ENCODE measurements at places on chromosomes 6 and 20. TPM values are rescaled to one million over a fixed set of nuclear protein-coding genes. Genes with fewer than 3 reads are reported as not detected.

DNA sequence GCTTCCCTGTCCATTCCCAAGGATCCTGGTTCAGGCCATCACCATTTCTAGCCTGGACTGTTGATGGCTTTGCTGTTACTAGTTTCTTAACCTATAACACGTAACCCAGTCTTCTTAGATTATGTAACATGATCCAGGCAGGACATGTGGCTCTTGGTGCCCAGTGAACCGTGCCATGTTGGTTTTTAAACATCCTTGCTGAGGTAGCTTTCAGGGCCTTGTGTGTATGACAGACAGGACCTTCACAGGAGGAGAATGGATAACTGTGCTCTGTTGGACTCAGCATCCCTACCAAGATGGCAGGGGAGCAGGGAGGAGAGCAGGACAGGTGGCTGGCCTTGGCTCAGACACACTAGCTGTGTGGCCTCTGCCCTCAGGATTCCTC is 46.8 kb downstream of the PANK2 start:
- no peak for DNase-seq

- DNase-seq = no peak
Observed at GRCh38 chr6:167684276-167685104, 142.2 kb upstream of the AFDN start.

DNA sequence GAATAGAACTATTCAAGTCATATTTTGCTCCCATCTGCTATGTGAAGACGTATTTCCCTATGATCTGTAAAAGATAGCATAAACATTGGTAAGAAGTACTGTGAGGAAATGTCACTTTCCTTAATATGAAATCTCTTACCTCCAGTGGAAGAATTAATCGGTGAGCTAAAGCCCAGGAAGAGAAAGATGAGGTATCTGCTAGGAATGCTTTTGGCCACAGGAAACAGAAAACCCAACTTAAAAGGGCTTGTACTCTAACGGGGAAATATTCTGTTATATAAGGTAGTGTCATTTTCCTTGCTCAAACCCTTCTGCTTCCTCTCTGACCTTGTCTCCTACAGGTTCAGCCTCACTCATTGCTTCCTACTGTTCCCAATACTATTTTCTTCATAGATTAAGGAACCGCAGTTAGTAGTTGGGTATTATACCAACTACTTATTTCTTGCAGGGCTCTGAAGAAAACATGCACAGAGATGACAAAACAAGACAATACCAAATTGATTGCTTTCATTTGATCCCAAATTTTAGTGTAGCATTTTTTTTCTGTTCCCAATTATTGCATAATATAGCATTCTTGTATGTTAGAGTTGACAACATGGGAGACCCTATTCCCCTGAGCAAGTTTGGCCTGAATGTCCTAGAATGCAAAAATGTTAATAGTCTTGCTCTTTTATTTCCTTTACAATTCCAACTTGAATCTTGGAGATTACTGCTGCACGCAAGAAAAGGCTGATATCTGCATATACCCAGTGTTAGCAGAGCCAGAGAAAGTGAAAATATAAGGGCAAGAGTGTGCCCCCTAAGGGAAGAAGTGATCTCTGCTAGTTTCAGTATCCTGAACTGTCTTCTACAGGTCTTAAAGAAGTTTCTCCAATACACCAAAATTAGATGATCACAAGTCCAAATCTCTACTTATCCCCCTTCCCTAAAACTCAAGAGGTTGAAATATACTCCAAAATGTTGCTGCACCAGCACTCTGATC is 65.3 kb downstream of the AFG1L start:
- no peak for DNase-seq

PCSK2 gene
- not detected for total RNA-seq

DNA sequence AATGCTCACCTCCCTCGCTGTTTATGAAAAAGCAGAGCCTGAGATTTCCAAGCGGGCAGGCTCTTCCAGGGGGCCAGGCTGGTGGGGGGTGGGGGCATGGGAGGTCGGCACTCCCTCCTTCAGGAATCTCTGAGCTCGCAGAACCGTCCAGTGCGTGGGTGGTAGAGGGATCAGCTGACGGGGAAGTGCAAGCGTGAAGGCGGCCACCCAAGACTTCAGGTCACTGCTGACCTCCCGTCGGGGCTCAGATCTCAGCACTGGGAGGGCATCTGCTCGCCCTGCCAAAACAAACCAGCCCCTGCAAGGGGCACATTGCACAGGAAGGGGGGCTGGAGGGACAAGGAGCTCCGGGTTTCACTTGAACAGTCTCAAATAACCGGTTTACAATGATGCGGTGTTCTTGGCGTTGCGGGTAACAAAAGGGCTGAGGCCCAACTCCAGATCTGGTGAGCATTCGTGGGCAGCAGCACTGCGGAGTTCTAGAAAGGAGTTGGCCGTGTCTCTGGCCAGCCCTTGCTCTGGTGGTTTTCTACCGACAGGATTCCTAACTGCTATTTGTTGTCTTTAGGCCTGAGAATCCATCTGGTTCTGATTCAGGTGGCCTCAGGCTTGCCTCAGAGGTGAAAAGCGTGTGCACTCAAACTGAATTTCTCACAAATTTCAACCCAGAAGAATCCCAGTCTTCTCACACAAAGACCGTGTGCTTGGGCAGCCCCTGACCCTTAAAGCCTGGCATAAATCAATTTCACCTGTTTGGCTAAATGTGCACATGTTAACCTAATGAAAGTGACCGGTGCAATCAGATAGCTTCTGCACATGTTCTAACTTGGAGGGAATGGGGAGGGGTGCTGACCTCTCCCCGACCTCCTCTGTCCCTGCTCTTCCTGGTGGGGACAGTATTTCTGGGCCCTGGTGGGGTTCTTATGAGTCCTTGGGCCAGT is 191.6 kb downstream of the MYLK4 start:
- DNase-seq = no peak

PLEKHG1 gene
- total RNA-seq = 78.9 TPM

DNA sequence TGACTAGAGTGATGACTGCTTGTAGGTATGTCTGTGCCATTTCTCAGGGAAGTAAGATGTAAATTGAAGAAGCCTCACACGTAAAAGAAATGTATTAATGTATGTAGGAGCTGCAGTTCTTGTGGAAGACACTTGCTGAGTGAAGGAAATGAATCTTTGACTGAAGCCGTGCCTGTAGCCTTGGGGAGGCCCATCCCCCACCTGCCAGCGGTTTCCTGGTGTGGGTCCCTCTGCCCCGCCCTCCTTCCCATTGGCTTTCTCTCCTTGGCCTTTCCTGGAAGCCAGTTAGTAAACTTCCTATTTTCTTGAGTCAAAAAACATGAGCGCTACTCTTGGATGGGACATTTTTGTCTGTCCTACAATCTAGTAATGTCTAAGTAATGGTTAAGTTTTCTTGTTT is 16.6 kb downstream of the IRF4 start:
- DNase-seq = no peak

Measured in ureter (tissue), 1 donor.